Colonic mucosa (tissue), 4 donors: ENCODE measurements at places on chromosomes 6 and 20.

DNA sequence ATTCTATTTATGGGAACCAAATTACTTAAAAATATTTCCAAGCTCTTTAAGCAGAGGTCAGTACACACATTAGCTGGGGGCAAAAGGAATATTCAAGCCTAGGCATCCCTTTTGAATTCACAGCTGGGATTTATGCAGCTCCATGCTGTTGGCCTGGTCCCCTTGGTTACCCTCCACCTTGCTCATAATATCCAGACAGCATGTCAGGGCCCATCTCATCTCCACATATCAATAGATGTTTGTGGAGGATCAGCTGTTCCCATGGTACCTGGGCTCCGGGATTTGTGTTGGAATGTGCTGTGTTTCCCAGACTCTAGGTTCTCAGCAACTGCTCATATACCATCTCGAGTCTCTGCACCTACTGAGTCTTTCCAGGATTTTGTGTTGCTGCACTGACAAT lies 534.8 kb downstream of the BMP2 start:
- DNase-seq: no peak

DNA sequence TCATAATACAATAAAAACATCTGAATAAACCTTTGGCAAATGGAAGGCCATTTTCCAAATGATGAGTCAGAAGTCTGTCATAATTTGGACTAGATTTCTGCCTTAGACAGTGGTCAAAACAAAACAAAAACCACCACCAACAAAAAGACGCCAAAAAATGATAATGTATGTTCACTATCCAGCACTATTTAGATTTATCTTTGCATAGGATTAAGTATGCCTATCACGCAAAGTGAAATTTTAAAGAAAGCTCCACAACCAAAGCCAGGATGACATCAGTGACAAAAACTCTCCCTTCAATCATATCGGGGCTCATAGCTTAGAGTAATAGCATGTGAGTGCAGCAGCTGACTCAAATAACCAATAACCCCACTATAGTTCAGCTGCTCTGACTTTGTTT lies 201.9 kb downstream of the MOXD1 start:
- DNase-seq: no peak

- no peak for DNase-seq
These were observed 88.4 kb upstream of the JAG1 start for GRCh38 chr20:10762216-10762615.

DNA sequence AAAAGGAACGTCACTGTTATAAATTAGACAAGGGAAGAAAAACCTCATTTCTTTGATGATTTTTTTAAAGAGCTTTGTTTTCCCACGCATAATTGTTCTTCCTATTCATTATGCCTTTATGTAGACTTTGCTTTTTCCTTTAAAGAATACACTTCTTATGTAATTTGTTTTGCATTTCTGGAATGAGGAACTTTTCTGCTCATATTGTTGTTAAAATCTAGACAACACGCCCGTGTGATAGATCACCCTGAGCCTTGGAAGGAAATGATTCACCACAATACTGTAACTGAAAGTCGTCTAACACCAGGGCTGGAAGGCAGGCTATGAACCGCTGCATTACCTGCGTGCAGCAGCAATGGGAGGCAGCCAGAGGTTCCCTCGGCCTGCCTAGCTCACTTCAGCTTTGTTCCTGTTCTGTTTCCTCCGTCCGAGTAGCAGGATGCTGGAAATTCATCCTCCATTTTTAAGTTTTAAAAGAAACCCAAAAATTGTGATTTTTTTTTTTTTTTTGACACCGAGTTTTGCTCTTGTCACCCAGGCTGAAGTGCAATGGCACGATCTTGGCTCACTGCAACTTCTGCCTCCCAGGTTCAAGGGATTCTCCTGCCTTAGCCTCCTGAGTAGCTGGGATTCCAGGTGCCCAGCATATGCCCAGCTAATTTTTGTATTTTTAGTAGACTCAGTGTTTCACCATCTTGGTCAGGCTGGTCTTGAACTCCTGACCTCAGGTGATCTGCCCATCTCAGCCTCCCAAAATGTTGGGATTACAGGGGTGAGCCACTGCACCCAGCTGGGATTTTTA lies 49.6 kb upstream of the ZNF217 start:
- peak; percentile 67 for DNase-seq

- no peak for DNase-seq
These were observed 160.5 kb downstream of the PTPRT start for GRCh38 chr20:43029176-43029575.

DNA sequence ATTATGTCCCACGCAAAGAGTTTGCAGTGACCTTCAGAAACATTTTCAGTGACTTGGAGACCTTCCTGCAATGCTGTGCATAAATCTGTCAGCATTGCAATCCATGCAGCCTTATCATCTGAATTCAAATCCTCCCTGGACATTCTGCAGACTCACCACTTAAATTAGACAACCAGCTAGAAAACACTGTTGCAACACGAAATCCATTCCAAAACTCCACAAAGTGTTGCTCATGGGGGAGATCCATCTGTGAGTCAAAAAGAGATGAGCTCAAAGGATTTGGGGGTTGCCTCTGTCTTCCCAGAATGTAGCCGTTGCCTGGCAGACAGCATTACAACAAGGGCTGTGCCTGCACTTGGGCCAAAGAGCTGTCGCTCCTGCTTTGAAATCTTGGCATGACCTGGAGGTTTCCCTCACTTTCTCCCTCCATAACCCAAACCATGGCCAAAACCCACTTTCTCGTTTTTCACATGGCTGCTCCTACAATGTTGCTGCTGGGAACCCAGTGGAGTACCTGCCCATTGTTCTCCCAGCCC lies 163.5 kb upstream of the CDYL start:
- no peak for DNase-seq

GRCh38 chr20:2416541-2417212 lies 36.0 kb downstream of the TGM6 start:
- DNase-seq: no peak

DNA sequence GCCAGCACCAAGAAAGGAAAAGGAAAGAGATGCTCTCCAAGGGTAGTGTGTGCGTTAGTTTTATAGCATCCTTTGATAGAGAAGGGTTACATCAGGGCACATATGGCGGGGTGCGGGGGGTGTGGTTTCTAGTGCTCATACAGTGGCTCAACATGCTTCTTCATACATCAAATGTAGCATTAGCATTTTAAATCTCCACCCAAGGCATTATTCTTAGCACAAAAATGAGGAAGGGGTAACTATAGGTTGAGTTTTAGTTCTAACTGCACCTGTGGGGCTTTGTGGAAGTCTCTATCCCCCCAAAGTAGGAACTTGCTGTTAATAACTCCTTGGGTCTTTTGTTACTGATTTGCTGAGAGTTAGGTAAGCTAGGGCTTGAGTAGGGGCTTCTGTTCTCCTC lies 89.3 kb downstream of the CEP57L1 start:
- DNase-seq: no peak

DNA sequence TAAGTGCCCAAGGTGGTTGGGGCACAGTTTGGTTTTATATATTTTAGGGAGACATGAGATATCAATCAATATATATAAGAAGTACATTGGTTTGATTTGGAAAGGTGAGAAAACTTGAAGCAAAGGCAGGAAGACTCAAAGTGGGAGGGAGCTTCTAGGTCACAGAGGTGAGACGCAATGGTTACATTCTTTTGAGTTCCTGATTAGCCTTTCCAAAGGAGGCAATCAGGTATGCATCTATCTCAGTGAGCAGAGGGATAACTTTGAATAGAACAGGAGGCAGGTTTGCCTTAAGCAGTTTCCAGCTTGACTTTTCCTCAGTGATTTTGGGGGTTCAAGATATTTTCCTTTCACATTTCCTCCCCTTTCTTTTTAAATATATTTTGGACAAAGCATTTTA lies 58.0 kb upstream of the SLC35F1 start:
- DNase-seq: no peak

GRCh38 chr6:168860341-168860740 lies 393.3 kb downstream of the THBS2 start:
- DNase-seq: no peak

GRCh38 chr6:88179692-88180091 lies 13.5 kb upstream of the CNR1 start:
- no peak for DNase-seq

GRCh38 chr6:36781669-36782068 lies 57.6 kb downstream of the CPNE5 start:
- DNase-seq: no peak
